ENCODE measurements at places on chromosomes 2 and 18.

- no peak overlapping the region for H3K27ac ChIP-seq
- no peaks in the 10 kb centered on the region for H3K36me3 ChIP-seq
- no peaks in the 10 kb centered on the region for H3K4me1 ChIP-seq
- no peak overlapping the region for H3K4me3 ChIP-seq
- H3K27me3 ChIP-seq = no peaks in the 10 kb centered on the region
Observed at GRCh38 chr18:31609886-31610285, 18.2 kb downstream of the TTR start.

DNA sequence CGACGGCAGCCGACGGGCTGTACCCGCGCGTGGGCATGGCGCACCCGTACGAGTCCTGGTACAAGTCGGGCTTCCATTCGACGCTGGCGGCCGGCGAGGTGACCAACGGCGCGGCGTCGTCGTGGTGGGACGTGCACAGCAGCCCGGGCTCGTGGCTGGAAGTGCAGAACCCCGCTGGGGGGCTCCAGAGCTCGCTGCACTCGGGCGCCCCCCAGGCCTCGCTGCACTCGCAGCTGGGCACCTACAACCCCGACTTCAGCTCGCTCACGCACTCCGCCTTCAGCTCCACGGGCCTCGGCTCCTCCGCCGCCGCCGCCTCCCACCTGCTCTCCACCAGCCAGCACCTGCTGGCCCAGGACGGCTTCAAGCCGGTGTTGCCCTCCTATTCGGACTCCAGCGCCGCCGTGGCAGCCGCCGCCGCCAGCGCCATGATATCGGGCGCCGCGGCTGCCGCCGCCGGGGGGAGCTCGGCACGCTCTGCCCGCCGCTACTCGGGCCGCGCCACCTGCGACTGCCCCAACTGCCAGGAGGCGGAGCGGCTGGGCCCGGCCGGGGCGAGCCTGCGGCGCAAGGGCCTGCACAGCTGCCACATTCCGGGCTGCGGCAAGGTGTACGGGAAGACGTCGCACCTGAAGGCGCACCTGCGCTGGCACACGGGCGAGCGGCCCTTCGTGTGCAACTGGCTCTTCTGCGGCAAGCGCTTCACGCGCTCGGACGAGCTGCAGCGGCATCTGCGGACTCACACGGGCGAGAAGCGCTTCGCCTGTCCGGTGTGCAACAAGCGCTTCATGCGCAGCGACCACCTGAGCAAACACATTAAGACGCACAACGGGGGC lies 2.0 kb downstream of the SP9 start:
- DNase-seq = peak; percentile 67
- H3K4me3 ChIP-seq = peak overlapping the region; percentile 74
- peaks cover 47% of the 10 kb centered on the region for H3K27me3 ChIP-seq
- H3K36me3 ChIP-seq = no peaks in the 10 kb centered on the region

DNA sequence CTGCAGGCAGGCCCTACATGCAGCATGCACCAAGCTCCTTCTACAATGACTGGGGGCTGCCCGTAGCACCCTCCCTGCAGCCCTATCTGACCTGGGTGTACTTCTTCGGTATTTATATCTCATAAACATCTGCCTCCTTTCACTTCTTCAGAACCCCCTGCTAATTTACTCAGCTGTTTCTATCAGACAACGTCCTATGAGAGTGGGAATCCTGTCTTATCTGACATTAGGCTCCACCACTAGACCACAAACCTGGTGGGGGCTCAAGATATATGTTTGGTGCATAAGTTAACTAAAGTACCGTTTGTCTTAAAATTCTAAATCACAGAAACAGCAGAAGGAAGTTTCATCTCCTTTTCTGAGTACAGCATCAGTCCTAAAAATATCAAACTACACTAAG lies 10.6 kb downstream of the HSBP1L1 start:
- peaks cover 91% of the 10 kb centered on the region for H3K36me3 ChIP-seq
- H3K4me3 ChIP-seq = no peak overlapping the region
- no peak overlapping the region for H3K27ac ChIP-seq
- H3K4me1 ChIP-seq = no peaks in the 10 kb centered on the region

DNA sequence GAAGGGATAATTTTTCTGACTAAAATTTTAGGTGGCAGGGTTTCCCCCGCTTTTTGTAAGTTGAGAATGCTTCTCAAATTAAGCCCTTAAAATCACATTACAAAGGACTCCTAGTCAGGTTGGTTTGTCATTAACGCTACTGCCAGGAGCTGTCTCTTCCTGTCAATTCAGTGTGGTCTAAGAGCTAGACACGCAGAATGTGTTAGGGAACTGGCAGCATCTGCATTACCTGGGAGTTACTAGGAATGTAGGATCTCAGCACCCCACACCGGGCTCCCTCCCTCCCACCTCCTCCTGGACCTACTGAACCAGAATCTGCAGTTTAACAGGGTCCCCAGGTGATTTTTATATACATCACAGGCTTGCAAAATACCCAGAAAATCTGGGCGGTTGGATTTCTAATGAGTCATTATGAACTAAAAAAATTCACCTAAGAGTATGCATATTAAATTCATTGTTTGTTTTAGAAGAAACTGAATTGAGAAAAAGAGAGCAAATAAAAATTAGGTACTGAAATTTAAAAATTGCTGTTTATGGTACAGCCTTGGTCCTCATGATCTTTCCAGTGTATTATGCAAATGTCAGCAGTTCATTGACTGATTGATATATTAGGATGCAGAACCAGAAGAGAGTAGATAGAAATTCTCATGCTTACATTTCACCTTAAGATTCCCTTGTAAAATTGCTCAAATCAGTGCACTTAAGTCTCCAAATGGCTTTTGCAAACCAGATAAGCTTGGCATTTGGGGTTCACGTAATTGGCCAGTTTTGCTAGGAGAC lies 130.9 kb upstream of the ITGA6 start:
- H3K36me3 ChIP-seq = no peaks in the 10 kb centered on the region
- H3K27ac ChIP-seq = no peak overlapping the region
- peaks cover 4% of the 10 kb centered on the region for H3K27me3 ChIP-seq
- no peak overlapping the region for H3K4me3 ChIP-seq
- DNase-seq = no peak
- H3K4me1 ChIP-seq = peaks cover 1% of the 10 kb centered on the region

DNA sequence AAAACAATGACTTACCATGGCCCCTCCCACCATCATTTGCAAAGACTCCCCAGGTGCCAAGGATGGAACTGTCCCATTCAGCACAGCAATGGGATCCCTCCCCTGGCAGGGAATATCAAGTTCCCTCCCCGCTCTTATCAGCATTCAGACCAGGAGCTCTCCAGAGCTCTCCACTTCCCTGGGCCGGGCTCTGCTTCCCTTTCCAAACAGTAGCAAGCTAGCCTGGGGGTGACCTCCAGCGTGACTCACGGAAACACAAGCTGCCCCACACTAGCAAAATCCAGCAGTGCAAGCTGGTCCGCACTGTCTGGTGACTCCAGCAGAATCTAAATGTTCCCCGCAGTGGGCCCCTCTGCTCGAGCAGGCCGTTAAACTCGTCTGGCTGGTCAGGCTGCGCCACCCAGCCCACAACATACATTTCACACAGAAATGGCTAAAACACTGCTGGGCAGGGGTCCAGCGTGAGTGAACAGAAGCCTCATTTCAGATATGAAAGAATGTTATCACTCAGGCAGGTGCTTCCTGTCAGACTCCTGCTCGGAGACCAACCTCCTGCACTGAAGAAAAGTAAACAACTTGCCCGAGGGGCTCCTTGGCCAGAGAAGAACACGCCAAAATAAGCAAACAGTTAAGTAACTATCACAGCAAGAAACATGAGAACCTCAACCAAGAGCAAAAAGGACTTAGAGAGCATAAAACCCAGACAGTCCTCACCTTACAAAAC lies 33.9 kb downstream of the STAT1 start:
- H3K27ac ChIP-seq = no peak overlapping the region
- peaks cover 24% of the 10 kb centered on the region for H3K36me3 ChIP-seq
- H3K4me1 ChIP-seq = no peaks in the 10 kb centered on the region
- no peak overlapping the region for H3K4me3 ChIP-seq
- DNase-seq = no peak

- H3K27ac ChIP-seq = no peak overlapping the region
- no peaks in the 10 kb centered on the region for H3K4me1 ChIP-seq
- no peak overlapping the region for H3K4me3 ChIP-seq
- H3K36me3 ChIP-seq = peaks cover 7% of the 10 kb centered on the region
Observed at GRCh38 chr2:65098741-65099140, 31.2 kb downstream of the RAB1A start.

DNA sequence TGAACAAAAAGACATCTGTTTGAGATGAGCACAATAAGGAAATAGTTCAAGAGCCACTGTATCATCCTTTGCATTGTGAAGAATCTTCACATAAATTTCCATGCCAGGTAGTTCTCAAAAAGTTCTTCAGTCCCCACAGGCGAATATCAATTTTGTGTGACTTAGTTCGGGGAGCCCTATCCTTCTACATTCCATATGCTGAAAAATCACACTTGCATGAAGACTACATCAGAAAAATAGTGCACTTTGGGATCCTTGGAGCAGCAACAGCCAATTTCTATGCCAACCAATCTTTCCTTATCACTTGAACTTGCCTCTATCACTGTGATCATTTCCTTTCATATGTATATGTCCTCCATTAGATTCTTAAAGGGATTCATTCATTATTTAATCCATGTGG lies 830.6 kb upstream of the POU3F3 start:
- no peak overlapping the region for H3K27ac ChIP-seq
- no peaks in the 10 kb centered on the region for H3K27me3 ChIP-seq
- no peak overlapping the region for H3K4me3 ChIP-seq
- H3K36me3 ChIP-seq = no peaks in the 10 kb centered on the region

DNA sequence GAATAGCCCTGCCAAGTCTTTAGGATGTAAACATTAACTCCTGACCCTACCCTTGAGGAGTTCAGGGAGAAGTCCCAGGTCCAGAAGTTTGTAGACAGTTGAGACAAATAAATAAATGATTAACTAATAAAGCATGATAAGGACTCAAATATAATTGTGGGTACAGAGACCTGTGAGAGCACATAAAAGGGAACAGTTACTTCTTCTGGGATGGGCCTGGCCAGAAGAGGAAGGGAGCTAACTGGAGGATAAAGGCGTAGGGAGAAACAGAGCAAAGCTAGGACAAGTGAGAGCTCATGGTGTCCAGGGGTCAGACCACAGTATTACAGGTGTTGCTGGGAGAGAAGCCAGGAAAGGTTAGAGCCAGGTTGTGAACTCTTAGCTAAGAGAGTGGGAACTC lies 3.0 kb downstream of the LCLAT1 start:
- H3K27me3 ChIP-seq = no peaks in the 10 kb centered on the region
- peaks cover 3% of the 10 kb centered on the region for H3K4me1 ChIP-seq
- no peak overlapping the region for H3K4me3 ChIP-seq
- H3K36me3 ChIP-seq = peaks cover 13% of the 10 kb centered on the region
- DNase-seq = no peak
- no peak overlapping the region for H3K27ac ChIP-seq

- DNase-seq = no peak
- no peak overlapping the region for H3K4me3 ChIP-seq
- H3K36me3 ChIP-seq = no peaks in the 10 kb centered on the region
Observed at GRCh38 chr2:209097168-209097567, 326.7 kb upstream of the MAP2 start.

GRCh38 chr18:11305507-11305906 lies 156.1 kb upstream of the PIEZO2 start:
- no peak for DNase-seq
- peak overlapping the region; percentile 76 for H3K27ac ChIP-seq
- no peaks in the 10 kb centered on the region for H3K36me3 ChIP-seq
- no peaks in the 10 kb centered on the region for H3K27me3 ChIP-seq
- no peak overlapping the region for H3K4me3 ChIP-seq
- H3K4me1 ChIP-seq = no peaks in the 10 kb centered on the region

DNA sequence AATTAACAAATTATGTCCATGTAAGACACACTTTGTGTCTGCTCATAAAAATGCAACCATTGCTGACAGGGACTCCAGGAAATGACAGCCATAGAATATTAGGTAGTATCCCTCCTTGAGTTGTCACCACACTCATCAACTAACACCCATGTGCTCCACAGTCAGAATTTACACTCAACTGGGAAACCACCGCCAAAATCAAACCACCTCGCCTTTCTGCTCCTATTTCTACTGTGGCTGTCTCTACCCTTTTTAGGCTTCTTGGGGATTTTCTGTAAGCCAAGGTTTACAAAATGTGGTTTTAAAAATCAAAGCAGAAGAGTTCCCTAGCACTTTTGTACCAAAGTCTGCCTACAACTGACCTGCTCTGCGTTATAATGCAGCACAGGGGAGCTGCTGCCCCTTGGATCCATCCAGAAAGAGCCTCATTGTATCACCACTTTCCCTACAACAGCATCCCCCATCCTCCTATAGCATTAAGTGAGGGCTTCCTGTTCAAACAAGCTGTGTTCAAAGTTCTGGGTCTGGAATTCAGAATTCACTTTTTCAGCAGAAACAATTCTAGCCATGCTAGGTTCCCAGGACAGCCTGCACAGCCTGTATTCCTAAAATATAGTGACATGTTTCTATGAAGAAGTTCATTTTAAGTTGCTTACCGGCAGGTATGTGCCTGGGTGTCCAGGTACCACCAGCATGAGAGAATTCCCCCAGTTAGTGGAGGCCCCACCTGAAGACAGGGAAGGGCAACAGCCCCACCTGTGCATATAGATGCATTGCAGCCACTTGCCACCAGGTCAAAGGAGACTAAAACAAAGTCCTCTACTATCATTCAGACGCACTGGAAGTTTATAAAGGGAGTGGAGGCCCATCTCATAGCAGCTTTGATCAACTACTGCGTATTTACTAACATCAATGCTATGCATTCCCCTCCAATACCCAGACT lies 104.3 kb downstream of the MYO5B start:
- DNase-seq = no peak
- H3K27ac ChIP-seq = no peak overlapping the region
- no peaks in the 10 kb centered on the region for H3K27me3 ChIP-seq
- peaks cover 7% of the 10 kb centered on the region for H3K4me1 ChIP-seq

- no peaks in the 10 kb centered on the region for H3K27me3 ChIP-seq
- DNase-seq = no peak
Observed at GRCh38 chr18:10702206-10702605, 176.4 kb downstream of the NAPG start.

GRCh38 chr2:46175419-46175818 lies 121.8 kb upstream of the EPAS1 start:
- no peaks in the 10 kb centered on the region for H3K27me3 ChIP-seq
- no peaks in the 10 kb centered on the region for H3K4me1 ChIP-seq
- DNase-seq = no peak
- no peak overlapping the region for H3K4me3 ChIP-seq

- H3K36me3 ChIP-seq = no peaks in the 10 kb centered on the region
- no peak overlapping the region for H3K27ac ChIP-seq
- H3K4me1 ChIP-seq = no peaks in the 10 kb centered on the region
- no peak overlapping the region for H3K4me3 ChIP-seq
Observed at GRCh38 chr2:150880986-150881385, 380.7 kb downstream of the RBM43 start.

GRCh38 chr18:48735681-48736255 lies 196.9 kb downstream of the CTIF start:
- H3K36me3 ChIP-seq = no peaks in the 10 kb centered on the region
- peaks cover 21% of the 10 kb centered on the region for H3K4me1 ChIP-seq
- no peak overlapping the region for H3K27ac ChIP-seq
- no peak overlapping the region for H3K4me3 ChIP-seq
- no peaks in the 10 kb centered on the region for H3K27me3 ChIP-seq
- no peak for DNase-seq
